ENCODE measurements at places on chromosomes 6 and 20.
A peak's percentile ranks its signal among the peaks of the same experiment; 100 is the strongest.

GRCh38 chr20:14879020-14879697 lies 541.7 kb upstream of the FLRT3 start:
- DNase-seq, result peak; percentile 12

GRCh38 chr6:97629180-97629579 lies 346.2 kb upstream of the MMS22L start:
- no peak for DNase-seq

DNA sequence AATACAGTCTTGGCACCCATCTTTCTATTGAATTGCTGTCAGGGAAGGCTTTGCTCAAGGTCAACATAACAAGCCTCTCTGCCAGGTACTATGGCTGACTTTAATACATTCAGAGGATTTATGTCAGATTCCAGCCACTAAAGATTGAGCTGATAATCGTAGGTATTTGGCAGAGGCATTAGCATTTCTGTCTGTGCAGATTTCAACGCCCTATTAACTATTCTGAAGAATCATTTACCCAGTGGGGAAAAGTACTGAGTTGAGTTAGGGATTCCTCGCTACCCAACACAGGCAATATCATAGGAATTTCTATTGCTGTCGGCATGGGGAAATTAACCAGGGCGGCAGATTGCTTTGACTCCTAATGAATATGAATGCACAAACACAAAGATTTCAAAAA lies 233.7 kb upstream of the SPTLC3 start:
- DNase-seq, result no peak

DNA sequence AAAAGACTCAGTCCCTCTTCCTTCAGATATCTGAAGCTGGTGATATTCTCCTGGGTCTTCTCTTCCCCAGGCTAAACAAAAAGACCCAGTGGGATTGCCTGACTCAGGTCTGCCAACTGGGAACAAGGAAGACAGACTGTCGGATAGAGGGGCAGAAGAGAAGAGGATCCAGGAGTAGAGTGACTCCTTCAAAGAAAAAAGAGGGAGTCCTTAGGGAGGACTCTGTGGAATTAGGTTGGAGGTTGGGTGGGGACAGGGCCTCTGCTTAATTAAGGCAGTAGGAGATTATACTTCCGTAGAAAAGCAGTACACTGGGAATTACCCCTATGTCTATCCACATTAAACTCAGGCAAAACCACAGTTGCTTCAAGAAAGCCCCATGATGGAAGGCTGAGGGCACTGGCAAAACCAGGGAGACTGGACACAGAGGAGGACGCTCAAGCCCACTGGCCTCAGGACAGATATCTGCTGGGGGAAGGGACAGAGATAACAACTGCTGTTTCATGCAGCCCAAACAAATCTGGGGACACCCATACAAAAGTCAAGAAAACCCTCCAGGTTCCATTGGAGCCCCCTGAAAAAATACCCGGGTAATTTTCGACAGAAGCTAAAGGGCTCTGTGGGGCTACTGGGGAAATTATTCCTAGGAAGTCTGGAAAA lies 5.7 kb downstream of the BCL2L1 start:
- no peak for DNase-seq

DNA sequence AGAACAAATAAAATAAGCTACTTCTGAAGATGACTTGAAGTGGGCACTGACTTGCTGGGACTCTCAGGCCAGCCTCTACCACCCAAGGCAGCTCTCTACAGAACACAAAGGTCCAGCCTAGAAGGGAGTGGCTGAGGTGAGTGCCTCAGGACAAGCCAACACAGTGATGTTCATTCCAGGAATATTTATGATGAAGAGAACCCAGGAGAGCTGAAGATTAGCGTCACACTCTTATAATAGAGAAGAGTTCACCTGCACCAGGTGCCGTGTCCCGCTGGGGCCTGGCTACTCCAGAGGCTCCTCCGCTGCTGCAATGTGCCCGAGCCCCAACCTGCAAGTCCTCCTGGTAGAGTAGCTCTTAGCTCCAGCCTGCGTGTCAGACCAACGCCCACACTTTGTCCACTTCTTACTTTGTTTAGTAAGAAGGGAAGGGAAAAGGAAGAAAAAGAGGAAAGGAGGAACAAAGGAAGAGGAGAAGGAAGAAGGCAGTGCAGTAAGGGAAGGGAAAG lies 182.4 kb upstream of the QKI start:
- DNase-seq, result no peak

DNA sequence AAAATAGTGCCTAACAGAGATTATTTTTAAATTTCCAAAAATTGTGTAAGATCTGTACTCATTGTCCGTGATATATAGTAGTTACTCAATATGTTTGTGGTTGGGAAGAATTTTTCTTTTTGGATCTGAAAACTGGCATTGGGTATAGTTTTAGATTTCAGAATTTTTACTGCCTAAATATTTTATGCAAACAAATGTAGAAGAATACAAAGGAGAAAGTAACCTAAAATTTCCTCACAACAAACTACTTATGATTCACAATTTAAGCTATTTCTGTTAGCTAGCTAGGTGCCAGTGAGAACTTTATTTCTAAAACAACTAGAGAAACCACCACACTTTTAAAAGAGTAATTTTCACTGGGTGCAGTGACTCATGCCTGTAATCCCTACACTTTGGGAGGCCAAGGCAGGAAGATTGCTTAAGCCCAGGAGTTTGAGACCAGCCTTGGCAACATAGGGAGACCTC lies 38.8 kb downstream of the SESN1 start:
- DNase-seq, result no peak

GRCh38 chr6:25178336-25179035 lies 100.7 kb upstream of the CARMIL1 start:
- no peak for DNase-seq

DNA sequence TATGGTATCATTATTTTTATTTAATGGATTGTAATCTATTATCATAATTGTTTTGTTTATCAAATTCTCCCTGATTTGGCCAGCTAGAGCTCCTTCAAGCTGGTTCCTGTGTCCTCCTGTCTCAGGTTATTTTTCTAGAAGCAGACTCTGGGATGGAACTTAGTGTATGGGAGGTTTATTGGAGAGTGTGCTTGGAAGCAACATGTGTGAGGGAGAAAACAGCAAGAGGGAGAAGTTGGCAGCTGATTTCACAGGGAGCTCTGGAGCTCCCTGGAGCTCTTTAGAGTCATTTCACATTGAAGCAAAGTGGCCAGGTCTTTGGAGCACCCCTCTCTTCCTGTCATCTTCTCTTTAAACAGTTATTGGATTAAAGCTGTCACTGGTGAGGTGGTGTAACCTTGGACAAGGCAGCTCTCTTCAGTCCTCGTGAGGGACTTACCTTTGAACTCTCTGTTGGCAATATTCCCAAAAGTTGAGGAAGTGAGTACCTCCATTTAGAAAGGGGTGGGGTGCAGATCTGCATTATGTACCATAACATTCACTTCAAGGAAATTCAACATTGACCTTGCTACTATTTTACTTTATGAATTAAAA lies 103.6 kb downstream of the PHF3 start:
- no peak for DNase-seq

DNA sequence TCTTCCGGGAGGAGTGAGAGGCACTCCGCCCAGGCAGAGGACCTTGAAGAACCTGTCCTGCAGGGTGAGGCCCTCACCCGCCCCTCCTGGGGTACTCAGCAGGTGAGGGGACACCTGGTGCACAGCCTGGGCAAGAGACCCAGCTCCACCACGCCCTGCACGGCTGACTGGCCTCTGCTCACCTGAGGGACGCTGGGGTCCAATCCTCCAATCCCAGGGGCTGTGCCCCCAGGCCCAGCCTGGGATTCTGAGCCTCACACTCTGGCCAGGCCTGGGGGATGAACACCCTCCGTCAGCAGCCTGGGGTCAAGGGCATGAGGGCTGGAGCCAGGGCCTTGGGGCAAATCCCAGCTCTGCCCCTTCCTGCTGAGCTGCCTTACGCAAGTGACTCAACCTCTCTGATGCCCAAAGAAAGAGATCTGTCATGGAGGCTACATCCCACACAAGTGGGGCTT lies 149.9 kb upstream of the PTPN1 start:
- peak; percentile 86 for DNase-seq

DNA sequence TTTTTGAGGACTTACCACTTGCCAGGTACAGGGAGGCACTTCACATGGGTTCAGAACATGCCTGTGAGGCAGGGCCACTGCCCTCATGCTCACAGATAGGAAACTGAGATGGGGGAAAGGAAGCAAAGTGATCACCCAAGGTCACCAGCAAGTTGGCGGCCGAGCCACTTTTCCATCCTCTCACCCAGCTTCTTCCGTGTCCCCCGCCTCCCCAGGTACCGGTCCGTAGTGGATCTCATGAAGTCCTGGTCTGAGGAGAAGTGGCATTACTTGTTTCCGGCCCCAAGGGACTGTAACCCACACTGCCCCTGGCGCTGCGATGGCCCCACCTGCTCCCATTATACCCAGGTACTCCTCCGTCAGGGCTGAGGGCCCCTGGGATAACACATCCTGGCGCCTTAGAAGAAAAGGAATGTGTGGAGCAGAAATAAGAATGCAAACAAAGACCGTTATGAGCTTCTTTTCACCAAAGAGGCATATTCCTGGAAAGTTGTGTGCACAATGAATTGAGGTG lies 6.4 kb downstream of the R3HDML start:
- DNase-seq, result no peak

DNA sequence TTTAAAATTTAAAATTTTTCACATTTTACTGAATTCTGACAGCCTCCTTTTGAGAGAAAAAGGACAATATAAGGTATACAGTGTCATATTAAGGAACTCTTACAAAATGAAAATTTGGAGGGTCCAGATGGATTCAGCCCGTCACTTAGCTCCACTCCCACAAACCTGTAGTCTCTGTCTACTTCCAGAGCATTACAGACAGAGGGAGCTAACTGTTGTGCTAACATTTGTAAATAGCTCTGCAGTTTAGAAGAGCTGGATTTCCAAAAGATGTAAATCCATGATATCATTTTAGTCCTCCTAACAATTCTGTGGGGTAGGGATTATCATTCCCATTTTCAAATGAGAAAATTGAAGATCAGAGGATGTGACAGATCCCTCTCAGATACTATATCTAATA lies 16.1 kb upstream of the SERINC3 start:
- no peak for DNase-seq

DNA sequence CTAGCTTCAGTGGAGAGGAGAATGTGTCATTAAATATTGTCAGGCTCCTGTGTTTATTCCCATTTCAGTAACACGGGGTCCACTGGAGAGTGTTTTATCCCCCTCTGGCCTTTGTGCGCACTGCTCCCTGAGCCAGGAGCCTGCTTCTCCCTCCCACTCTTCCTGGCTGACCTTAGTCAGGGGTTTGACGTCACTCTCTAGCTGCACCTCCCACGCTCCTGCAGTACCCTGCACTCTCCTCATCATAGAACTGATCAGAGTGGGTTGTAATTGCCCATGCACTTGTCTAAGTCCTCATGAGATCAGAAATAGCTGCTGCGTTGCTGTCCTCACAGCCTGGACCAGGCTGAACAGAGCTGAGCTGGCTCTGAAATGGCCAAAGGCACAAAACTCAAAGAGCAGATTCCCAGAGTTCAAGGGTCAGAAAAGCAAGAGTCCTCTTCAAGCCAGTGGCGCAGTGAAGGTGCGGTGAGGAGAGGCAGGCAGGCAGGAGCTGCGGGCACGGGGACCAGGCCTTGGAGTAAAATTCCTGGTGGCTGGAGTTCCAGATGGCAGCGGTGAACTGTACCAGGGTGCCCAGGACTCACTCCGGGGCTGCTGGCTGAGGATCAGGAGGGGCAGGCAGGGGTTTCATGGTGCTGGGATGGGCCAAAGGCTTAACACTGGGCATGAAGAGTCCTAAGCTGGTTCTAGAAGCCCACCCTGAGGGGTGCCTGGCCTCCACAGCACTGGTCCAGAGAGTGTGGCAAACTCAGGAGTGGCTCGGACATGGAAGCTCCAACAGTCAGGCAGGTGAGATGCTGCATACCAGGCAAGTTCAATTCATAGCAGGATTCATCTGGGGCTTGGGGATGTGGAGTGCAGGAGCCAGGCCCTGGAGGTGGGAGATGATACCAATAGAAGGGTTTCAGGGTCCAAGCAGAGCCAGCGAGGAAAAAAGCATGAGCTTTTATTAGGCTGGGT lies 170.9 kb downstream of the SCP2D1 start:
- DNase-seq, result no peak

- DNase-seq, result peak; percentile 12
Measured at GRCh38 chr6:167394339-167394738, 69.5 kb downstream of the TTLL2 start.

DNA sequence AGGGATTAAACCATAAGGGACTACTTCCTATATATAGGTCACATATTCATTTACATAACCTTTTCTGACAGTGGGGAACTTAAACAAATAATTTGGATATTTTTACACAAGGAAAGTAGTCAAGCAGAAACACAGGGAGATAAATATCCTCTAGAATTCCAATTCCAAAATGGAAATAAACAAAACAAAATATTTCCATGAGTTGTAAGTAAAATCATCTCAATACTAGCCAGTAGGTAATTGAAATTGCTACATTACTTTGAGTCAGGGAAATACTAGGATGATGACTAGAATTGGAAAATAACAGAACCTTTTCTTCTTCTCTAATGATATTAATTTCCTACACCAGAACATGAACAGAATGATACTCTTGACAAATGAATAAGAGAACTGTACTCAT lies 1308.1 kb upstream of the GJE1 start:
- DNase-seq, result no peak

GRCh38 chr6:5517796-5518195 lies 256.5 kb downstream of the FARS2 start:
- DNase-seq, result no peak

DNA sequence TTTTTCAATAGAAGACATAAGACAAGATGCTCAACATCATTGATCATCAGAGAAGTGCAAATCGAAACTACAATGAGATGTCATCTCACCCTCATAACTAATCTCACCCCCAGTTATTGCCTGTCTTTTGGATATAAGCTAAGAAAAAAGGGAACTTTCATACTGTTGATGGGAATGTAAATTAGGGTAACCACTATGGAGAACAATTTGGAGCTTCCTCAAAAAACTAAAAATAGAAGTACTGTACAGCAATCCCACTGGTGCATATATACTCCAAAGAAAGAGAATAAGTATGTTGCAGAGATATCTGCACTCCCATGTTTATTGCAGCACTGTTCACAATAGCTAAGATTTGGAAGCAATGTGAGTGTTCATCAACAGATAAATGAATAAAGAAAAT lies 26.4 kb upstream of the PHF3 start:
- no peak for DNase-seq

DNA sequence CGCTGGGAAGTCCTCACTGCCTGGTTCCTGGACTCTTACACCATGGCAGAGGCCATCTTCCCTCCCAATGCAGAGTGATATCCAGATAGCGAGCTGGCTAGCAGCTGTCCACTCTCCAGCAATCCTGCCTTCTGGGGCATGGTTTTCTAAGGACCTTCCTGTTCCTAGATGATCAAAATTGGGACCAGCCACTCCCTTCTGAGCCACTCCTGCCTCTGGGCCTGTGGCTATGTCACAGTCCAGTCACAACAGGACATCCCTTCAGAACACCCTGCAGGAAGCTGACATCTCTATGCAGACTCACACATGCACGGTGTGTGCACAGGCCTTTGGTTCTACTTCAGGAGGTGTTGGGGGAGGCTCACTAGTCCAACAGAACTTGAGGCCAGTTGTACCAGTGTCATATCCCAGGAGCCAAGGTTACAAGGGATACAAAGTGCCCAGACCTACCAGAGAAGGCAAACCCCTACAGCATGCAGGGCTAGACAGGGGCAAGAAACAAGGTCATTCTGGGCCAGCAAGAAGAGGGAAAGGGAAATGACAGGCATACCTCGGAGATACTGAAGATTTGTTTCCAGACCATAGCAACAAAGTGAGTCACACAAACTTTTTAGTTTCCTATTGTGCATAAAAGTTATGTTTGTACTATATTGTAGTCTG lies 2.7 kb upstream of the MCCD1 start:
- DNase-seq, result no peak

Data from Caco-2 (cell line).